Fibroblast of skin of right biceps (primary cell): ENCODE measurements at places on chromosomes 13 and 19.

DNA sequence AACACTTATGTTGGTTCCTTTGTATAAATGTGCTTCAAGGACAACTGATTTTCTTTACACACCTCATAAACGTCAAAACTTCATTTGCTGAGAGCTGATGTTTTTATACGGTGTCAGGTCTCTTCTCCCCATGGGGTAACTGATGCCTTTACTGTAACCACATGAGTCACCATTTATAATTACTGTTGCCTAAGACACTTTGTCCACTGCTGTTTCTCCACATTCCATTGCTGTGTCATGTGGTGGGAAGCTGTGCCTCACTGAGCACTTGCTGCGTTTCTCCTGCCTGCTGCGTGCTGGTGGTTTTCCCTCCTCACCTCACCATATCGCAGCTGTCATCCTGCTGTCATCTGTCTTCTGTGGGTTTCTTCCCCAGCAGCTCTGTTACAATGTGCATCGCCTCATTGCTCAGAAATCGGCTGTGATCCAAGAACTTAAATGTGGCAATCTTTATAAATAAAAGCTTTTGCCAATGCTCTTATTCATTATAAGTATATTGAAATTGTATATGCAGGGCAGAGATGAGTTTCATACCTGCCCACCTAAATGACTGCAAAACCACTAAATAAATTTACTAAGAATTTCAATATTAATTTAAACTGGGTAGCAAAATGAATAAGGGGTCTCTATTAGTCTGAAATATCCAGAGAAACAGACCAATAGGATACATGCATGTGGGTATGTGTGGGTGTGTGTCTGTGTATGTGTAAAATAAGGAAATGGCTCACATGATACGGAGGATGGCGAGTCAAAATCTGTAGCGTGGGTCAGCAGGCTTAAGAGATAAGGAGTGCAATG, 547.0 kb upstream of the SLITRK5 start:
- peak; percentile 99 for DNase-seq

GRCh38 chr19:32227561-32228165, 117.7 kb upstream of the ZNF507 start:
- DNase-seq = no peak

GRCh38 chr19:32067685-32068084, 277.7 kb upstream of the ZNF507 start:
- DNase-seq = no peak

DNA sequence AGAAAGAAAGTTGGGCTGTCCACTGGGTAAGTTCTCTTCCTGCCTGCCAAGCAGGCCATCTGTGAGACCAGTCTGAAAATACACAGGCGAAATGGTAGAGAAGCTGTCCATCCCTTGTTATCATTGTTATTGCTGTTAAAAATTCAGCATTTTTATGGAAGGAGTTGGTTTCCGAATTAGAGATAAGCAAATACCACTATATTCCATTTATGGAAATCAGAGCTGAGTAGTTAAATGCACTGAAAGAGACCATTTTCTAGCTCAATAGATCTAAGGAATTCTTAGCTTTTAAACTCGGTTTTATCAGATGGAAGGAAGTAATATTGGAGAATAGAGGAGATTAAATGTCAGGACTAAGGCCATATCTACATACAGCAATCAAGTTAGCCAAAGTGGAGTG, 40.7 kb downstream of the MZT1 start:
- no peak for DNase-seq

DNA sequence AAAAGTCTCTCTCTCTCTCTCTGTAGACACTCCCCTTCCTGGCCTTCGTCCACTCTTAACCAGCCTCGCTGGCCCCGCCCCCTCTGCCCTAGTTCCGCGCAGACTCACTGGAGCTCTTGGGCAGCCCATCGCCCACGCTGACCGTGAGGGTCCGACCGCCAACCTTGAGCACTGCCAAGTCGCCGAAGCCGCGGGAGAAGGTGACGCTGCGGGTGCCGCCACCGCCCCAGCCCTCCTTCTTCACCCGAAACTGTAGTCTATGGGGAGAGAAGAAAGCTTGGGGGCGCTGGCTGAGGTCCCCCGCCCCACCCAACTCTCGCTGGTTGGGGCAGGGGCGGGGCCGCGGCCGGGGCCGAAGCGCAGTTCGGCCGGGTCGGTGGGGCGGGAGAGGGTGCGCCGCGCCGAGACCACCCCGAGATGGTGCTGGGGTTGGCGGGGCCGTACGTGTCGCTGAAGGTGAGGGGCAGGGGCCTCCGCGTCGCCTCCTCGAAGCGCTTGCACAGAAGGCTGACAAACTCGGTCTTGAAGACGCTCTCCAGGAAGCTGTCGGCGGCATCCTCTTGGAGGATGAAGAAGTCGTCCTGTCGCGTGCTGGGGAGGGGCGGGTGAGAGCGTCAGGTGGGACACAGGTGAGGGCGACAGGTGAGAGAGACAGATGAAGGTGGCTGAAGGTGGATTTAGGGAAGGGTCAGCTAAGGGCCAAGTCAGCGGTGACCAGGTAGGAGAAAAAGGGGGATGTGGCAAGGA, 12.6 kb upstream of the ZNF414 start:
- peak; percentile 93 for DNase-seq
